ENCODE measurements at places on chromosomes 13 and 19.

GRCh38 chr19:52494518-52494917 lies 33.0 kb upstream of the ZNF808 start:
- DNase-seq: no peak

GRCh38 chr13:42364613-42365000 lies 92.7 kb downstream of the AKAP11 start:
- no peak for DNase-seq

DNA sequence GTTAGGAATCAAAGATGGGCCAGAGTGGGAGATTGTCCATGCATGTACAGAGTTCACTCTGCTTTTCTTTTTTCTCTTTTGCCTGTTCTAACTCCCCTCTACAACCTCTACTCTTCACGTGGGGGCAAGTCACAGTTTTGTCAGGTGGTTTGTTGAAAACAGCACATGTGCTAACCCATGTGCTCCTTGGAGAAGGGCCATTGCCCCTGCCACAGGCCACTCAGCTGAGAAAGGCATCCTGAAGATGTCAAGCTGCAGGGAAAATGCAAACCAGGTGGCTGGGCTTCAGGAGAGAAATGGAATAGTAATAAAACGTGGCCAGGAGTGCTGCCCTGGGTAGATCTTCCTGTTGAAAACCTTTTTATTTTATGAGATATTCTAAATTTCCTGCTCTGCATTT lies 35.3 kb upstream of the SLC10A2 start:
- DNase-seq: no peak

- no peak for DNase-seq
Observed at GRCh38 chr13:99566125-99567083, 65.1 kb downstream of the TM9SF2 start.

DNA sequence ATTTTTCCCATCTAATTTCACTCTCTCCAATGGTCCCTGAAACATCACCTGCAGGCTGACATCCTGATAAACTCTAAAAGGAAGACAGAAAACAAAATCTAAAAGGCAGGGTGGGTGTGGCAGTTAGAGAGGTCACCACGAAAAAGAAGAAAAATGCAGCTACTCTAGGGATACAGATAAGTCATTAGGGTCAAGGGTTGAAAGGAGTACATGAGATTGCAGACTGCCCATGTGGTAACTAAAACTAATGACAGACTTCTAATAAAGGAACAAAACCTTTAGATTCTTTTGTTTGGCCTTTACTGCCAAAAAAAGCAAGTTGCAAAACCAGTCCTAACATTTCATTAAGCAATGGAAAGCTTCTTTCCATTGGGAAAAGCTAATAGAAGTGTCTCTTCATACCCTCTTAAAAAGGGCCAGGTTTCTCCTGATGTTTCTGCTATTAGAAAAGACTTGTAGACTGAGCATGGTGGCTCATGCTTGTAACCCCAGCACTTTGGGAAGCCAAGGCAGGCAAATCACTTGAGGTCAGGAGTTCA lies 31.0 kb downstream of the THSD1 start:
- DNase-seq: no peak

DNA sequence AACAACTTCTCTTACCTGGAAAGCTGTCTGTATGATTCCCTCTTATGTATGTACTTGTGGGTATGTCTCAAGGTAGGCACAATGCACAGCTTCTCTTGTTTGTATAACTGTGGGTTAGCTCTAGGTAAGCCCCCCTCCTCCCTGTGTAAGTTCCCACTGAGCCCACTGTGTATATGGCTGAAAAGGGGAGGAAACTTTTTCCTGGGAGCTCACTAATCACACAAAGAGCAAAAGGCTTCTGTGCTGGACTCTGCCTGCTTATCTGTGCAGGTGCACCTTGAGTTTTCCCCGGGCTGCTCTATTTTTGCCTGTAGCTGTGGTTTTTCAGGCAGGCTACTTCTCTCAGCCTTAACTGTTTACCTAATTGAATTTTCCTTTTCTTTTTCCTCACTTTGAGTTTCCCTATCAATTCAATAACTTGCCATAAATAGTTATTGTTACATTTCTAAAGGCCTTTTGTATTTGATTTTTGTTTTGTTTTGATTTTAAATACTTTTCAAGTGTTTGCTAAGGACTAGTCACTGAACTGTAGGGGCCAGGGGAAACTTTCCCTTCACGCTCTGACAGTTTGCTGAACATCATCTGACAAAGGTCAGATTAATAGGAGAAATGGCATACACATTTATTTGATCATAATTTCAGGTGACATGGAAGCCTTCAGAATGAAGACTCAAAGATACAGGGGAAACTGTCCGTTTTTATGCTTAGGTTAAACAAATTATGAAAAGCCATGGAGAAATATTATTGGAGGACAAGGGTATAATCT lies 423.5 kb upstream of the ATXN8OS start:
- peak; percentile 17 for DNase-seq

DNA sequence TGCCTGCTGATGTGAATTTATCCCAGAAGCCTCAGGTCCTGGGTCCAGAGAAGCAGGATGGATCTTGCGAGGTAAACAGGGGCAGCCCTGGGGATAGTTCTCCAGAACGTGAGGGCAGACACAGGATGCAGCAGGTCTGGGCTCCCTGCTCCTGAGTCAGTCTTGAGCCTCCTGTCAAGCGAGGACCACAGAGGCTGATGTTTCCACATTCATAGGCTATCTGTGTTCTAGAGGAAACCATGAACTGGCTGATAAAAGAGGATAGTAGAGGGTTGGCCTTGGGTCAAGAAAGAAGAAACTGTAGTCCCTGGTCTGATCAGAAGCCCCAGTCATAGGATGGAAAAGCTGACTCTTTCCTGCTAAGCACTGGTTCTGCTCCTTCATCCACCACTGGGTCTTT lies 2.2 kb downstream of the ZNF175 start:
- no peak for DNase-seq

- no peak for DNase-seq
Observed at GRCh38 chr19:35013820-35014754, 14.0 kb downstream of the GRAMD1A start.

DNA sequence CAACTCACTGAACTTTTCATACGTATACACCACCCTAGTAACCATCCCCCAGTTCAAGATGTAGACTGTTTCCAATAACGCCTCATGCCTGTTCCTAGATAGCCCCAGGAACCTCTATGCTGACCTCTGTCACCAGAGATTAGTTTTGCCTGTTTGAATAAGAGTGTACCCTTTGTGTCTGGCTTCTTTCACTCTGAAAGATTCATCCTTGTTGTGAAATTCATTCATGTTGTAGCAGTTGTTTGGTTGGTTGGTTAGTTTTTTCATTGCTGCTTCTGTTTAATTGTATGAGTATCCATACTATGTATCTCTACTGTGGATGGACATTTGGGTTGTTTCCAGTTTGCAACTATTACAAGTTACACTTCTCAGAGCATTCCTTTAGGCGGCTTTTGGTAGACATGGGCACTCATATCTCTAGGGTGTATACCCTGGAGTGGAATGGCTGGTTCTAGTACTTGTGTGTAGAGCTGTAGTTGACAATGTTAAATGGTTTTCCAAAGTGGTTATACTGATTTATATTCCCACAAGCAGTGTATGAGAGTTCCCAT lies 1.6 kb downstream of the RNASEH2B start:
- no peak for DNase-seq

GRCh38 chr13:26980099-26981031 lies 191.2 kb downstream of the USP12 start:
- no peak for DNase-seq

GRCh38 chr19:16417660-16418596 lies 53.8 kb downstream of the EPS15L1 start:
- peak; percentile 4 for DNase-seq

GRCh38 chr19:16976446-16976845 lies 50.2 kb downstream of the CPAMD8 start:
- no peak for DNase-seq

GRCh38 chr13:31775686-31776085 lies 36.4 kb downstream of the RXFP2 start:
- DNase-seq: no peak

DNA sequence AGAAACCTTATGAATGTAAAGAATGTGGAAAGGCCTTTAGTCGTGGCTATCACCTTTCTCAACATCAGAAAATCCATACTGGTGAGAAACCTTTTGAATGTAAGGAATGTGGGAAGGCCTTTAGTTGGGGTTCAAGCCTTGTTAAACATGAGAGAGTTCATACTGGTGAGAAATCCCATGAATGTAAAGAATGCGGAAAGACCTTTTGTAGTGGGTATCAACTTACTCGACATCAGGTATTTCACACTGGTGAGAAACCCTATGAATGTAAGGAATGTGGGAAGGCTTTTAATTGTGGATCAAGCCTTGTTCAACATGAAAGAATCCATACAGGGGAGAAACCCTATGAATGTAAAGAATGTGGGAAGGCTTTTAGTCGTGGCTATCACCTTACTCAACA lies 20.8 kb downstream of the ZNF283 start:
- no peak for DNase-seq

DNA sequence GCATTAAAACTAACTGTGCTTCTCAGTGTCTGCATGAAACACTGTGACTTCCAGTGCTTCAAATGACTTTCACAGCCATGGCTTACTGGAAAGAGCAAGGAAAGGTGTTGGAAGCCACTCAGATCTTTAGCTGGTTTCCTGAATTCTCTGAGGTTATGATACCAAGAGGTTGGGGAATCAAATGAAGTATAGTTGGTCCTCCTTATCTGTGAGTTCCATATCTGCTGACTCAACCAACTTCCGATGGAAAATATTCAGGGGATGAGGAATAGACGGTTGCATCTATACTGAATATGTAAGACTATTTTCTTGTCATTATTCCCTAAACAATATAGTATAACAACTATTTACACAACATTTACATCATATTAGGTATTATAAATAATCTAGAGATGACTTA lies 32.4 kb downstream of the EPSTI1 start:
- no peak for DNase-seq

DNA sequence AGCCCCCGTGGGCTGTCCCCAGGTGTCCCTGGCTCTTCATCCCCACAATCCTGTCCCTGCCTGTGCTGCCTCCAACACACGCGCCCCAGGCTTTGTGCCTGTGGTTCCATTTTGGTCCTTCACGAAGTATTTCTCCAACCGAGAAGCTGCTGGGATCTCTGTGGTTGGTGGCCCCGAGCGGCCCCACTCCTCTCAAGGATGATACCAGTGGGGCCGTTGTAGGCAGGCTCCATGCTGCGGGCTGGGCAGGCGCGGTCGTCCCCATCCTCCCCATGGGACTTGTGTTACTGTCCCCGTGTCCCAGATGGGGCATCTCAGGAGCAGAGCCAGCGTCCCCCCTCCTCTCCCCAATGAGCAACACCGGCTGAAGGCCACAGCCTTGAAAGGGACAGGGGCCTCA lies 3.7 kb upstream of the ZNF554 start:
- DNase-seq: no peak

DNA sequence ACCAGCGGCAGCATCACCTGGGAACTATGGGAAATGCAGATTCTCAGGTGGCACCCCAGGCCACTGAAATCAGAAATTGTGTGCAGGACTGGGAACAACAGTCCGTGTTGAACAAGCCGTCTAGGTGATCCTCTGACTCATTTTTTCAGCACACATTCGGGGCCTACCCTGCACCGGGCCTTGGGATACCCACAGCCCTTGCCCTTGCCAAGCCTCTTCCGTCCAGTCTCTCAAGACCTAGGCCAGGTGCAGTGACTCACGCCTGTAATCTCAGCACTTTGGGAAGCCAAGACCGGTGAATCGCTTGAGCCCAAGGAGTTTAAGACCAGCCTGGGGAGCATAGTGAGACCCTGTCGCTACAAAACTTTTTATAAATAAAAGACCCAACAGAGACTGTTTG lies 18.3 kb downstream of the TGFB1 start:
- DNase-seq: no peak

DNA sequence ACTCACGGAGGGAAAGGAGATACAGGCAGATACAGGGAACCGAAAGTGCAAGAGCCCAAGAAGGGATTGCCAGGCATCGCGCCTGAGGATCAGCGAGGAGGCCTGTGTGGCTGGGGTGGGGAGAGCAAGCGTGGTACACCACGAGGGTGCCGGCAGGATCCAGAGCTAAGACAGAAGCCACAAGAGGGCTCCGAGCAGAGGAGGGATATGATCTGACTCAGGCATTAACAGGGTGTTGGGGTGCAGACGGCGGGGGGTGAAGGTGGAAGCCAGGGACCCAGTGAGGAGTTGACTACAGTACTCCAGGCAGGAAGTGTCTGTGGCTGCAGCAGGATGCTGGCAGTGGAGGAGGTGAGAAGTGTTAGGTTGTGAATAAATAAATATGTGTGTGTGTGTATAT lies 5.4 kb upstream of the PPP1R37 start:
- DNase-seq: no peak

DNA sequence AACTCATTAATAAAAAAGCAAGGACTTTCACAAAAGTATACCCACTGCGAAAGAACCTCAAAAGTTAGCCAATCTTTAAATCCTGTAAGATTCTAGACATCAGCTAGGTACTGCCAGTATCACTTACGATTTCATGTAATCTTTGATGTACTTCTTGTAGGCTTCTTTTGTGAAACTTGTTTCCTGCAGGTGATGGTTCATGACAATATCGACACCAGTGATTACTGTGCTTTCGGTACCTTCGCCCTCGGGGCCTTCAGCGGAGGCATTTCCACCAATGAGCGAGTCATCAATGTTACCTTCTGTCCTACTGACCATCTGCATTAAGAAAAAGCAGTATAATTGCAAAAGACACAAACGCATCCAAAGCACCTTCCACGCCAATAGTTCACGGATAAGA lies 1.1 kb downstream of the TPT1 start:
- no peak for DNase-seq

DNA sequence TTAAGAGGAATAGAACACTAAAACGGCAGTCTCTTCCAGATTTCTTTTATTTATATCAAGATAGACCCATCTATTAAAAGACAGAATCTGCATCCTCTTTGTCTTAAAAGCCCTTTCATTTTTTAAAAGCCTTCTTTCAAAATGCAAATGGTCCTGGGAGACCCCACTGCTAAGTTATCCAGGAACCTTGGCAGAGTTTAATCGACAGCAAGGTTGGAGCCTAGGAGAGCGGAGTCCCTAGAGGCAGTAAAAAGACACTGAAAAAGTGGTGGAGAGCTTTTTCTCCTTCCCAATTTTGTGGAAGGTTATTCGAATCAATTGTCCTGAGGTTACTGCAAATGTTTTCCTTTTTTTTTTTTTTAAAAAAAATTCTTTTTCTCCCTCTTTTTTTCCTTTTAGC lies 294.7 kb downstream of the NALCN start:
- DNase-seq: no peak

GRCh38 chr13:35342440-35342839 lies 134.0 kb downstream of the MAB21L1 start:
- DNase-seq: no peak

DNA sequence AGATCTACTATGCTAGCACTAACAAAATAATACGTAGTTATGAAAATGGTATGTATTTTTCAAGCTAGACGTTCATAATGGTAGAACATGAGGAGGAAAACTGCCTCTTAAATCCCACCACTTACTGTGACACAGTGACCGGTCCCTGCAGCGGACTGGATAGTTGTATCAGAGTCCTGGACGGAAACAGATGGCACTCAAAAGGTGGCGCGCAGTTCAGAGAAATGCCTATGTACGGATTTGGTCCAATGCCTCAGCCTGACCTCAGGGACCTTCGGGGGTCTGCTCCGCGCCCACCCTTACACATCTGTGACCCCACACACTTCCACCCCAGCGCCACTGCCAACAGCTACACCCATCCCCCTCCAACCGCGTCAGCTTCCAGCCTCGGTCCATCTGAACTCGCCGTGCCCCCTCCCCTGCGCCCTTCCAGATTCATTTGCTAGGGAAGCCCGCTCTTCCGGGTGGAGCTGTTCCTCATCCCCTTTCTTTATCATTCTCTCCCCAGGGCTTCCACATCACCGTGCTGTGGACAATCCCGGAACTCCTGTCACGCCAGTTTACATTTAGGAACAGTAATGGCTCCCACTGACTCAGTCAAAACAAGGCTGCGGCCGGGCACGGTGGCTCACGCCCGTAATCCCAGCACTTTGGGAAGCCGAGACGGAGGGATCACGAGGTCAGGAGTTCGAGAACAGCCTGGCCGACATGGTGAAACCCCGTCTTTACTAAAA lies 792 bp upstream of the LENG8 start:
- DNase-seq: peak; percentile 4
